Breast epithelium (tissue), 4 donors: ENCODE measurements at places on chromosomes 5 and 9.
A peak's percentile ranks its signal among the peaks of the same experiment; 100 is the strongest.

- H3K4me1 ChIP-seq: no peaks in the 10 kb centered on the region
- H3K27ac ChIP-seq: no peak overlapping the region
- no peak for DNase-seq
- H3K4me3 ChIP-seq: no peak overlapping the region
These were observed 225.7 kb downstream of the TLR4 start for GRCh38 chr9:117929868-117930267.

GRCh38 chr5:7014611-7015010 is 301.4 kb downstream of the TENT4A start:
- H3K4me3 ChIP-seq: no peak overlapping the region
- H3K27ac ChIP-seq: no peak overlapping the region
- no peaks in the 10 kb centered on the region for H3K4me1 ChIP-seq
- H3K36me3 ChIP-seq: no peaks in the 10 kb centered on the region
- DNase-seq: no peak

DNA sequence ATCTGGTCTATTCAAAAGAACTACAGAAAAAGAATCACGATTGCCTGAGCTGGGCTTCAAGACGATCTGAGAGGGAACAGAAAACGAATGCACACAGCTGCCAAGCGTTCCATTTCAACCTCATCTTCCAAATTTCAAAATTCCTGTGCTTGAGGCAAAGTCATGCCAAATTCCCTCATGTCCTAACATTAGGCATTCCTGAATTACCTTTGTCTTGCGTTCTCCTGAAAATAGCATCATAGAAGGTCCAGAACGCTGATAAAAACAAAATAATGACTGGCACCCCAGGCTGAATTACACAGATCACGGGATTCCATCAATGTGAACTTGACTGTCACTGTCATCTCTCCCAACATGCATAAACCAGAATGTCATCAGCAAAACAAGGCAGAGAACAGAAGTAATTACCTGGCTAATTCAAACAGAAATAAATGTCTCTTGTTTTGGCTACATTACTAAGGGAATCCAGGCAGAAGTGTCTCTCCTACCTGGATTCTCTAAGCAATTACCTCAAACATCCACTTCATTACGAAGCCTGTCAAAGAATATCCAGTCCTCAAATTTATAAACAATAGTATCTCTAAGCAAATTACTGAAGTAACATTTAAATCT is 12.0 kb upstream of the CDH6 start:
- H3K36me3 ChIP-seq: no peaks in the 10 kb centered on the region
- no peak for DNase-seq
- no peak overlapping the region for H3K27ac ChIP-seq
- H3K27me3 ChIP-seq: no peaks in the 10 kb centered on the region
- no peak overlapping the region for H3K4me3 ChIP-seq
- no peaks in the 10 kb centered on the region for H3K4me1 ChIP-seq

DNA sequence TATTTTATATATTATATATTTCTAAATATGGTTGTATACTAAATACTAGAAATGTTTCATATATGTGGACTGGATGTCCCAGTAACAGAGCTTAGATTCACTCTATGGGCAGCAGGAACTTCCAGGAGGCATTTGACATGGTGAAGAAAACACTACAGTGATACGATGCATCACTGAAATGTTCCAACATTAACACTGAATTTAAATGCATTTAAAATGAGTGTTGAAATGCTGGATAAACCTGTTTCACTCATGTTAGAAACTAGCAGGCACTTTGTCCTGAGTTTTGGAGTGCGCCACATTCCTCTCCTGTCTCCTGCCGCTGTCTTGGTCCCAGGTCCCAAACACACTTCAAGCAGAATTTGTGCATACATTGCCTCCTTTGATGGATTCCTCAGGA is 237.8 kb upstream of the NFIL3 start:
- no peaks in the 10 kb centered on the region for H3K4me1 ChIP-seq
- DNase-seq: no peak
- H3K27me3 ChIP-seq: no peaks in the 10 kb centered on the region

- no peak overlapping the region for H3K4me3 ChIP-seq
- H3K36me3 ChIP-seq: no peaks in the 10 kb centered on the region
- H3K27ac ChIP-seq: no peak overlapping the region
These were observed 47.2 kb upstream of the DAB2 start for GRCh38 chr5:39471836-39472508.

DNA sequence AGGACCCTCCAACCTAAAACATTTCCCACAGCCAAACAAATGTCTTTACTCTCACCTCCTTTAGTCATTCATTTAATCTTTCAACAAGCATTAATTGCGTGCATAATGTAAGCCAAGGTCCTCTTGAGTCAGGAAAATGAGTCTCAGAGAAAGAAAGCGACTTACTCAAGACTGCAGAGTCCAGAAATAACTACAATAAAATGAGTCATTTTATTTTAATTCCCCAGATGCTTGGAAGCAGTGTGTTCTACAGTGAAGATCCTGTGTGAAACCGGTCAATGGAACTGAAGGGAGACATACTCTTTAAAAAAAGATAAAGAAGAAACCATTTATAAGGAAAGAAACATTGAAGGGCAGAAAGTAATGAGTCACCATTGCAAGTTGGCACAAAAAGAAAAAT is 513.7 kb downstream of the CDK5RAP2 start:
- no peak overlapping the region for H3K27ac ChIP-seq
- H3K36me3 ChIP-seq: no peaks in the 10 kb centered on the region
- DNase-seq: no peak
- no peaks in the 10 kb centered on the region for H3K27me3 ChIP-seq

DNA sequence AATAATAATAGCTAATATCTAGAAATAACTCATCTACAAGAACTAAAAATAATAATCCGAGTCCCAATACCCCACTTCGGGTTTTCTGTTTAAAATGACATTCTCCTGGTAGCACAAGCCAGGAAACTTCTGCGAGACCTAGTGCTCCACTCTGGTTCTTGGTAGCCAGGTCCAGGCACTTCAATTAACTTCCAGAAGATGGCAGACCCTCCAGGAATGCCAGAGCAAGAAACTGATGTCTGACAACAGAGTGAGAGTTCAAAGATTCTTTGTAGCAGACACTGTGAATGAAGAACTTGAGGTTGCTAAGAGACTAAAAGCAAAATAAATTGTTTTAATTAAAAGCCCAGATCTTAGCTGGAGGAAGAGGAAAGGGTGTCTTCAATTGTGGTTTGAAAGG is 1963.3 kb upstream of the CDH9 start:
- no peak for DNase-seq
- no peaks in the 10 kb centered on the region for H3K4me1 ChIP-seq
- H3K27ac ChIP-seq: no peak overlapping the region
- no peak overlapping the region for H3K4me3 ChIP-seq
- H3K36me3 ChIP-seq: no peaks in the 10 kb centered on the region
- H3K27me3 ChIP-seq: no peaks in the 10 kb centered on the region

GRCh38 chr9:91130796-91131318 is 230.9 kb downstream of the AUH start:
- H3K4me3 ChIP-seq: no peak overlapping the region
- H3K36me3 ChIP-seq: no peaks in the 10 kb centered on the region
- no peaks in the 10 kb centered on the region for H3K4me1 ChIP-seq

DNA sequence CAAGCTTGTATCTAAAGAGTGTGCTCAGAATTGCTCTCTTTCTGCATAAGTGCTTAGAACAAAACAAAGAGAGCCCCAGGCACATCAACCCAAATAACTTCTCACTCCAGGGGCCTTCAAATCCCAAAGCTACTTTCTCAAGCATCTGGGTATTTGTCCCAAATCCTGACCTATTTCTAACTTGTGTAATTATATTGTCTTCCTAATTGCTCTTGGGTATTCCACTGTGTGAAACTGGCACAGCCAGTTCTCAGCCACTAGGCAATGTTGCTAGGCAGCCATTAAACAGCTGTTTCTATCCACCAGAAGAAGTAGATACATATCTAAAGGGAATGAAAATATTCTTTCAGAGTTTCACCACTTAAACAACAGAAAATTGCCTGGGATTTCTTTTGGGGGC is 198.8 kb downstream of the PRELID2 start:
- no peaks in the 10 kb centered on the region for H3K4me1 ChIP-seq
- no peaks in the 10 kb centered on the region for H3K27me3 ChIP-seq
- no peak overlapping the region for H3K4me3 ChIP-seq
- DNase-seq: no peak

GRCh38 chr5:73312146-73312871 is 136.3 kb downstream of the FOXD1 start:
- H3K27ac ChIP-seq: peak overlapping the region; percentile 71
- no peak for DNase-seq
- peaks cover 4% of the 10 kb centered on the region for H3K27me3 ChIP-seq
- no peaks in the 10 kb centered on the region for H3K4me1 ChIP-seq

GRCh38 chr9:112849363-112849922 is 41.2 kb downstream of the SLC46A2 start:
- no peak overlapping the region for H3K4me3 ChIP-seq
- H3K36me3 ChIP-seq: no peaks in the 10 kb centered on the region
- H3K27ac ChIP-seq: no peak overlapping the region

DNA sequence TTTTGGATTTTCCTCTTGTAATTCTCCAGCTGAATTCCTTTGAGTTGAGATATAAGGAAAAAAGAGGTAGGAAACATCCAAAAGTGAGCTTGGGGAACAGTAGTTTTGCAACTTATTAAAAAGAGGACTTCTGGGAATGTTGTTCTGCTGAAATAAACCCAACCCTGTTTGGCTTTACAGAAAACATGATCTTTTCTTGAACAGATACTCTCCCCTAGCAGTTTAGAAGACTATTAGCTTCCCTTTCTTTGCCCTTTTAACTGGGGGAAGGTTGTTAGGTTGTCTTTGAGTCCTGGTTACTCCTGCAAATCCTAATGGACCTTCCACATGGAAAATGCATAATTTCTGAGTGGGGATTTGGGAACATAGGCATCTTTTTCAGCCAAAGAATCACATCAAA is 168.7 kb upstream of the RPS23 start:
- H3K27ac ChIP-seq: peak overlapping the region; percentile 88
- no peak overlapping the region for H3K4me3 ChIP-seq
- no peak for DNase-seq
- H3K4me1 ChIP-seq: no peaks in the 10 kb centered on the region

DNA sequence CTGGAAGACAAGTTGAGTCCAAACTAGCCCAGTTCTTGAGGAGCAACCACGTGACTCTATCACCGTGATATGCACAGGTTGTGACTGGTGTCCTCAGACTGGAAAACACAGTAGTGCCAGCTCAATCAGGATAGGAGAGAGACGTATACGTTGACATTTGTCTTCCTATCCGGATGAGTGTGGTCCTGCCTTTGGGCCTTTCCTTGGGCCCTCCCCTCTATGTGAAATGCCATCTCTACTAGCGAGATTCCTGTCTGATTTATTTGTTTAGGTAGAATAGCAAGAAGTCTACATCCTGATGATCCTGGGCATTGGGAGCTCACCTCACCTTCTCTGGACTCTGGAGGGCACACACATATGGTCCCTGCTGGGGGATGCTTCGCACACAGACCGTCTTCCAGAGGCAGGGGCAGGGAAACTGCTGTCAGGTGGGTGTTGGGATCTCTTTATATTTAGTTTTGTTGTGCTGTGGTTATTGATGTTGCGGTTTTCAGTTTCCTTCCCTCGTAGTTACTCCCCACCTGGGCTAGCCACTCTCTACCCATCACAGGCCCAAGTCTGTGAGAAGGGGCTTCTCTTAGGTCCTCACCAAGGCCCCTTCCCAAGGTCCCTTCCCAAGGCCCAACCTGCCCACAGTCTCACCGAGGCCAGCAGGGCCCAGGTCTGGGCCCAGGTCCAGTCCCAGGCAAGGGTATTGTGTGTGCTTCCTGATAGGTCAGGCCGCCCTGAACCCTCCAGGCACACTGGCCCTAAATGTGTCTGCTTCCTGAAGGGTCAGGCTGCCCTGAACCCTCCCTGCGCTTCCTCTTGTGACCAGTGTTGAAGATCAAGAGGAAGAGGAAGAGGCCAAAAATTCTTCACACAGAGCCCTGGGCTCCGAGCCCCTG is 19.0 kb upstream of the SPINK4 start:
- H3K27me3 ChIP-seq: no peaks in the 10 kb centered on the region
- no peak overlapping the region for H3K4me3 ChIP-seq
- H3K36me3 ChIP-seq: no peaks in the 10 kb centered on the region
- DNase-seq: no peak
- no peaks in the 10 kb centered on the region for H3K4me1 ChIP-seq

GRCh38 chr5:74613283-74613682 is 27.2 kb downstream of the ENC1 start:
- no peaks in the 10 kb centered on the region for H3K4me1 ChIP-seq
- H3K36me3 ChIP-seq: no peaks in the 10 kb centered on the region
- DNase-seq: no peak
